ENCODE measurements at places on chromosomes 13 and 19. TPM values are rescaled to one million over a fixed set of nuclear protein-coding genes. Genes with fewer than 3 reads are reported as not detected.

CBY2 gene
- not detected for total RNA-seq

GRCh38 chr19:13764821-13765394, 586 bp downstream of the MRI1 start:
- DNase-seq, result no peak

ZBTB32 gene
- total RNA-seq, result not detected

ABHD13 gene
- 0.78 TPM for total RNA-seq

DNA sequence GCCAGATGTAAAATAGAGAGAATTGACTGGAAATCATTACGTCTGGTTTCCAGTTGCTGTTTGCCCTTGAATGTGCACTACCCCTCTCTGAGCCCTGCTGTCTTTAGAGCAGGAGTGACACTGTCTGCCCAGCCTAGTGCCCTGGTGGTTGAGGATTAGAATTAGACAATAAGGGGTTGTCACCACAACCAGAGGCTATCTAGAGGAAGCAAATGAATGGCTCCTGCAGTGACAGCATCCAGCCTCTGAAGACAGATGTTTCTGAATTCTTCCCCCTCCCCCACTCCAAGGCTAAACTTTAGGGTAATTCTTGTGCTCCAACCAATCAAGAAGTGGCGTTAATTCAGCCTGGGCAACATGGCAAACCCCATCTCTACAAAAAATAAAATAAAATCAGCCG, 2.0 kb downstream of the RAB8A start:
- no peak for DNase-seq

- DNase-seq, result no peak
Observed at GRCh38 chr13:53240401-53241025, 211.9 kb downstream of the OLFM4 start.

ZNF324B gene
- 6.2 TPM for total RNA-seq

KIR2DL1 gene
- not detected for total RNA-seq

- DNase-seq, result peak; percentile 75
Observed at GRCh38 chr13:51803422-51804294, at the start of gene DHRS12. TSS of gene DHRS12 (minus strand) at chr13:51804163. CDS start at chr13:51799659, 4,504 bp downstream.

GRCh38 chr19:49427855-49428546, 2.8 kb downstream of the GFY start:
- no peak for DNase-seq

DNA sequence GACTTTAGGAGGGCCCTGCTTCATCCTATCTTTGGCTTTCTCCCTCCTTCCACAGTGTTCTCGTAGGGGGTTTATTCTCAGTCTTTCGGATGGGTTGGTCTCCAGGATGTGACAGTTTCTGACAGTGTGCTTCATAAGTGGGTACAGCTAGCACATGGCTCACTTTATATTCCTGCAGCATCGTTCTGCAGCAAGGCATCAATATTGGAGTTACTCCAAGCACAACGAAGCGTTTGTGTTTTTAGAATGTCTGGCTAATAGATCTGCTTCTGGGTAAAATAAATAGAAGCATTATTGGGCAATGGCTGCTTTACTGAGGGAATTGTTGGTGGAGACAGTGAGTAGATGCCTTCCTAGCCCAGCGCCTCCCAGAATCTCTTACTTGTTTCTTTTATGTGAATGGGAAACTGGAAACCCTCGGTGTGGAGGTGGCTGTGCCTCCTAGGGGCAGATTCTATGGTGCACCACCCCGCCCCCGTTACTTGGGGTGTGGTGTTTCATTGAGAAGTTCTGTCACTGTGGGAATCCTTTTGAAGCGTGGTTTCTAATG, 2.0 kb downstream of the FARP1 start:
- DNase-seq, result peak; percentile 47

DNA sequence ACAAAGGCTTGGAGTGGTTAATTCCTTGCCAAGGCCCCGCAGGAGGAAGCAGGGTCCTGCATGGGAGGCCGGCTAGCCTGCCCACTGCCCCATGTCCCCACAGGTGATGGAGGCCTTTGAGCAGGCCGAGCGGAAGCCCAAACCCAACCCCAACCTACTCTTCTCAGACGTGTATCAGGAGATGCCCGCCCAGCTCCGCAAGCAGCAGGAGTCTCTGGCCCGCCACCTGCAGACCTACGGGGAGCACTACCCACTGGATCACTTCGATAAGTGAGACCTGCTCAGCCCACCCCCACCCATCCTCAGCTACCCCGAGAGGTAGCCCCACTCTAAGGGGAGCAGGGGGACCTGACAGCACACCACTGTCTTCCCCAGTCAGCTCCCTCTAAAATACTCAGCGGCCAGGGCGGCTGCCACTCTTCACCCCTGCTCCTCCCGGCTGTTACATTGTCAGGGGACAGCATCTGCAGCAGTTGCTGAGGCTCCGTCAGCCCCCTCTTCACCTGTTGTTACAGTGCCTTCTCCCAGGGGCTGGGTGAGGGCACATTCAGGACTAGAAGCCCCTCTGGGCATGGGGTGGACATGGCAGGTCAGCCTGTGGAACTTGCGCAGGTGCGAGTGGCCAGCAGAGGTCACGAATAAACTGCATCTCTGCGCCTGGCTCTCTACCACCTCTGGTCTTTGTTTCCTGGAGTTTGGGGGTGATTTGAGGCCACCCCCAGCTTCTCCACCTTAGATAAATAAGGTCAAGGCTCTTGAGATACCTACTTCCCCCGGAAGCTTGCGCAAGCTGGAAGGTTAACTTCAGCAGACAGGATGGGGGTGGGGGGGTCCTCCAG, 2.6 kb downstream of the B3GNT8 start:
- no peak for DNase-seq

Measured in Caki2 (cell line).